ENCODE measurements at places on chromosomes 5 and 9.

DNA sequence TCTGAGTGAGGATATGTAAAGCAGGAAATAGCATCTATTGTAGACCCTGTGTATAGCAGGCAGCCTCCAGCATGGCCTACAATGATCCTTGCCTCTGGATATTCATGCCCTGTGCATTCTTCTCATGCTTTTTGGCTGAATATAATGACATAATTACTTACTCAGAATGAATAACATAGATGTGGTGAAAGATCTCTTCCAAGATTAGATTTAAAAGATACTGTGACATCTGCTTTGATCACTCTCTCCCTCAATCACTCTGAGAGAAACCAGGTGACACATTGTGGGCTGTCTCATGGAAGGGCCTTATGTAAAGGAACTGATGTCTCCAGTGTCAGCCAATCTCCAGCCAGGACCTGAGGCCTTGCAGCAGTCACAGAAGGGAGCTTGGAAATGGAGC is 376.7 kb downstream of the DNAH5 start:
- peak; percentile 62 for DNase-seq

GRCh38 chr9:117545846-117546245 is 131.0 kb upstream of the ASTN2 start:
- DNase-seq, result no peak

DNA sequence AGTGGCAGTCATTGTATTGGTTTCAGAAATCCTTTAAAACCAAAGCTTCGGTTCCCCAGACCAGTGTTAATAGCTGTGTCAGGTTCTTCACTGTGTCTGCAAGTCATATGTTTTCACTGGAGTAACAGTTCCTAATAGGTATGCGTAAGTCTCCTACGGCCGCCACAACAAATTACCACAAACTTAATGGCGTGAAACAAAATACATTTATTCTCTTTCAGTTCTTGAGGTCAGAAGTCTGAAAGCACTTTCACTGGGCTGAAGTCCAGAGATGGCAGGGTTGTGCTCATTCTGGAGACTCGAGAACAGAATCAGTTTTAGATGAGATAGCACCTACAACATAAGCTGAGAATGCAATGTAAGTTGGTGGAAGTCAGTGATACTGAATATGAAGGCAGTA is 556.2 kb downstream of the TLE4 start:
- no peak for DNase-seq

DNA sequence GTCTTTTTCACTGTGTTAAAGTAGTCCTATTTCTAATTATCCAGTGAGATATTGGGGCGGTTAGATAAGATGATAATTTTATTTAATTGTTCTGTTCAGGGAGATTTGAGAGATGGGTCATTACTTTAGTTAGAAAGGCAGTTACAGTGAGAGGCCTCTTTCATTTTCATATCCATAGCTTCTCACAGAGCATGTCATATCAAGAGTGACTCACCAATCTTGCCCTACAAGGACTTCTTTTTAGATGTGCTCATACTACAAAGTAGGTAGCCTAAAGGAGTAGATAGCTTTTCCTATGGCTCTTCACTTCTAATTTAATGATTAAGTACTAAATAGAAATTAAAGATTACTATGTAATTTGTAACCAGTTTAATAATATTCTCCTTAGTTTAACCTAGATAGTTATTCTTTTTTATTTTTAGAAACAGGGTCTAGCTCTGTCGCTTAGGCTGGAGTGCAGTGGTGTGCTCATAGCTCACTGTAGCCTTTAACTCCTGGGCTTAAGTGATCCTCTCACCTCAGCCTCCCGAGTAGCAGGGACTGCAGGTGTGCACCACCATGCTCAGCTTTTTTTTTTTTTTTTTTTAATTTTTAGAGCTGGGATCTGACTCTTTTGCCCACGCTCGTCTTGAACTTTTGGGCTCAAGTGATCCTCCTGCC is 71.0 kb downstream of the FER start:
- DNase-seq, result peak; percentile 10

- no peak for DNase-seq
Observed at GRCh38 chr9:81069038-81069795, 620.1 kb downstream of the TLE1 start.

DNA sequence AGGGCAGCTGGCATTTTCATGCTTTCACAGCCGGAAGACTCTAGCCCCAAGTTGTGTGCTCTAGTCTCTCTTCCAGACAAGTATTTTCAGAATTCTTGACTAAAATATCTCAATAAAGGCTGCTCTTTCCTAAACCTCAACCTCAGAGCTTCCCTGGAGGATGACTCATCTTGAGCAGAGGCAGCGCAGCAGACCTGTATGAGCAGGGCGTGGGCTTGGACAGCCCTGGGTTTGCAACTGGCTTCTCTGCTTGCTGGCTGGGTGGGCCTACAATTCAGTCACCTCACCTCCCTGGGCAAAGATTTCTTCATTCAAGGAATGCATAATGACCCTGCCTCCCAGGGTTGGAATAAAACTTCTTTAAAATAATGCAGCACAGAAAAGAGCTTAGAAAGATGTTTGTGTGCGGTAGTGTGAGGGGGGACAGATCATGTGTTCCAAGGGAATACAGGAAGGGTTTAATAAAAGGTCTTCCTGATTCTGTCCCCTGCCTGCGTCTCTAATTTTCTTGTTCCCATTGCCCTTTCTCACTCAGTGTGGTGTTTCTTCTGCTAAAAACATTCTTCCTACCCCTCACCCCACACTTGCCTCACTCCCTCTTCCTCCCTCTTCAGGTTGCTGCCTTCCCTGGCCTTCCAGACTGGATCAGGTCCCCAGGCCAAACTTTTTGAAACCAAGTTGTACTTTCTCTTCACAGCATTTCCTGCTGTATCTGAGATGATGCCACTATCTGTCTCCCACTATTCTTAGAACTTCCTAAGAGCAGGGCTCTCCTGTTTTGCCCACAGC is 39.4 kb upstream of the MAP1B start:
- DNase-seq, result peak; percentile 28

DNA sequence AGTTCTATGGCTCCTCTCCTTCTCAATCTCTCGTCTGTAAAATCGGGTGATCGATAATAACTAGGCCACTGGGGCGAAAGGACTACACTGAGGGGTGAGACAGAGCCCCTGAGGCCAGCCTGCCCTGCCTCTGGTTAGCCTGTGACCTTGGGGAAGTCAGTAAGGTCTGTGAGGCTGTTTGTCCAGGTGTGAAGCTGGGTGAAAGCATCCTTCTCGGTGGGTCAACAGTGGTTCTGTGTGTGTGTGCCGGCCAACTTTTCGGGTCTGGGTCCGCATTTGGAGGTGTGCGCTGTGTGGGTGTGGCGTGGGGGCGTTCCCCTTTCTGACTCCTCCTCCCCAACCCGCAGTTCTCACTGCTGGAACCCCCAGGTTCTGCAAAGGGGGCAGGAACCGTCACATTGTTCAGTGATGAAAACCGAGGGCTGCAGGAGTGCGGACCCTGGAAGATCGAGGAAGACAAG is 5.0 kb upstream of the RNF44 start:
- no peak for DNase-seq

DNA sequence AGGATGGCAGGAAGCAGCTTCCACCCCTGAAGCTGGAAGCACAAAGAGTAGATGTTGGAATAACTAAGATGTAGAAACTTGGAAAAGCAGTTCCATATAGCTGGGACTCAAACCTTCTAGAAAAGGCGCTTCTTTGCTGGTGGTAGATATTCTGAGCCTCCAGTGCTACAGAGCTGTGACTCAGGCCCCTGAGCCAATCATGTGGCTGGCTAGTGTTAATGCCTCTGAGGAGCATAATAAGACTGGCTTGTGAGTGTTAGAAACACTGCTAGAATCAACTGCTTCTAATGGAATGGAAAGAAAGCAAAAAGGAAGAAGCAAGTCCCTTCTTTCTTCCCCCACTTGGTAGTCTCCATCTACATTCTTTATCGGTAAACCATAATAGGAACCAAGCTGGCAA is 234.2 kb upstream of the DMAC1 start:
- DNase-seq, result no peak

- DNase-seq, result no peak
Observed at GRCh38 chr9:81387360-81388106, 301.8 kb downstream of the TLE1 start.

DNA sequence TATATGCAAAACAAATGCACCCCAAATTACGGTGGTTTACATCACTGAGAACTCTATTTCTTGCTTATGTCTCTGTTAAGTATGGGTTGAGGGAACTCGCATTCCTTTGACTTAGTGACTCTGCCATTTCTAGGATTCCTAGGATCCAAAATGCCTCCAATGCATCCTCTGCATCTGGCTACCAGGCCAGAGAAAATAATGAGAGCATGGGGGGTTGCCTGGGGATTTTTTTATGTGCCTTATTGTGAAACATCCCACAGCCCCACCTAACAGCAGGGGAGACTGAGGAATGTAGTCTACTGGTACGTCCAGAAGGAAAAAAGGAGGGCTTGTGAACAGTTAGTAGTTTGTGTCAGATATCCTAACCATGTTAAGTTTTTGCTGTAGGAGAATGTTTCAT is 466.0 kb upstream of the ARRDC3 start:
- no peak for DNase-seq

DNA sequence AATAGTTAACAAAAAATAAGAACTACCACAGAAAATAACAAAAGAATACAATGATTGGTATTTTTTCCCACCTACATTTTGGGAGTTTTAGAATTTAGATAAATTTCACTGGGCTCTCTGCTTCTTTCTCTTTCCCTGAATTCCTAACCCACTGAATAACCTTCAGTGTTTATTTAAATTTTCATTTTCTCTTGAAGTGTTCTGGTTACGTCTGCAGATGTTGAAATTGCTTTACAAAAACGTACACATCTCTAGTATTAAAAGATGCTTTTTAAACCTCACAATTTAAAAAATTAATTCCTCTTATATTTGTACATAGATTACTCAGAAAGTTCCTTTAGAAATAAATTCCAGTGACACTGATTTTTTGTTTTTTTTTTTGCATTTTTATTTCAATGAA is 158.7 kb upstream of the TUT7 start:
- DNase-seq, result no peak

- DNase-seq, result no peak
Observed at GRCh38 chr9:76463211-76463610, 4.2 kb downstream of the GCNT1 start.

DNA sequence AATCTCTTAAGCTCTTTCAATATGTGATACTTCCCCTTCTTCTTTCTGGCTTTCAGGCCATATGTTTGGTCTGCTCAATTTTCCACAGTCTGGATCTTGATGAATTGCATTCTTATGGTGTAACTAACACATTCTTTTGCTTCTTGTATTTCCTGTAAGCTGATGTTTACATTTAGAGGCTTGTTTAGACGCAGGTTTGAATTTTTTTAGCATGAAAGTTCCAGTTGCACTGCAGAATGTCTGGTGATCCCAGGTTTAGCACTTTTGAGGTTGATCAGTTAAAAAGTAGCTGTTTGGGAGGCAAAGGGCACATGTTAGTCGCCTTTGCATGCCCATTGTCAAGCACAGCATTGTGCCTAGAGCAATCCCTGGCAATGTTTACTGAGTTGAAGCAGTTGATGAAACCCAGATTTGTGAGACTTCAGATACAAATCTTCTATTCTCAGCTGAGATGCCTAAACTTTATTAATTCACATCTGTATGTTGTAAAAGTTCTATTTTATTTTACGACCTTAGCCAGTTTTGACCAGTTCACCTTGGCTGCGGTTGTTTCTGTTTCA is 59.6 kb upstream of the SPATA31C2 start:
- peak; percentile 90 for DNase-seq

GRCh38 chr9:20480249-20480648 is 142.1 kb downstream of the MLLT3 start:
- no peak for DNase-seq

DNA sequence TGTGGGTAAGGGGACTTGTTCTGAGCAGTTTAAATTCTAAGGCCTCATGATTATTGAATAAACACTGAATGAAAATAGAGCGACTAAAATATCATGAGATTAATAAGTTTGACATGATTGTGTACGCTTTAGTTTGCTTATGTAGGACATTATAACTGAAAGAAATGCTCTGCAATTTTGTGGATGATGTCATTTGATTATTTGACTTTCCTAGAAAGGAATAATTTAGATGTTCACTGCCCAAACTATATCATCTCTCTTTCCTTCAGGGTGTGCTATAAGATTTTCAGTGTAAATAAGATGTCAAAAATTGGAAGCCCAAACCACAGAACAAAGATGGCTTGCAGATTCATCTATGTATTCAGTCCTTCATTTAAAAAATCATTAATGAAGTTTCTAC is 115.7 kb upstream of the MTAP start:
- DNase-seq, result no peak

DNA sequence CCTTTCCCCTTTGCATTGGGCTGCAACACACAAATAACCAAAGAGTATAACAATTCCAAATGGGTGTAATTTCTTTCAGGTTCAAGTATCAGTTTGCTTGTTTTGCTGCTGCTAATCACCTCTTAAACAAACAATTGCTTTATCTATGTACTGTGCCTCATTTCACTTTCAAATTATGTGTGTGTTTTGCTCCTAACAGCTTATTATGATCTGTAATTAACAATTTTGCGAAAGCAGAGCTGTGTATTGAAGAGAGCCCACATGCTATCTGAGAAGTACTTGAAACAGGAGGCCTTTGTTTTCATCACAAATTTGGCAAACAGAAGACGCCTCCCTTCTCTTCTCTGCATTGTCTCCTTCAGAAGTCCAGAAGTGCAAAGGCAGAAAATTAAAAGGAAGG is 312.0 kb downstream of the TLE1 start:
- no peak for DNase-seq

GRCh38 chr9:83920469-83920926 is 734 bp downstream of the KIF27 start:
- peak; percentile 16 for DNase-seq

GRCh38 chr5:157893611-157894010 is 34.7 kb upstream of the CLINT1 start:
- DNase-seq, result no peak

GRCh38 chr9:94995048-94995693 is 268.7 kb downstream of the AOPEP start:
- no peak for DNase-seq

DNA sequence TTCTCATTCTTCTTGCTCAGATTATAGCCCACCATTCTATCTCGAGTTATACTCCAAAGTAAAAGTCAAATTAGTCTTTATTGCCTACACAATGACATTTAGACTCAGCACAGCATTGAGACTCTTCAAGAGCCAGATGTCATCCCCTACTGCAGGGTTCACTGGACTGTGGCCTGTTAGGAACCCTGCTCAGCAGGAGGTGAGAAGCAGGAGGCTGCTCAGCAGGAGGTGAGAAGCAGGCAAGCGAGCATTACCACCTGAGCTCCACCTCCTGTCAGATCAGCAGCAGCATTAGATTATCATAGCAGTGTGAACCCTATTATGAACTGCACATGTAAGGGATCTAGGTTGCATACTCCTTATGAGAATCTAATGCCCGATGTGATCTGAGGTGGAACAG is 12.7 kb upstream of the LIFR start:
- no peak for DNase-seq
